ENCODE measurements at places on chromosomes 11 and 22. TPM values are rescaled to one million over a fixed set of nuclear protein-coding genes. Genes with fewer than 3 reads are reported as not detected.

Gene ALDH3B1
- 11.7 TPM for total RNA-seq

Gene STK33
- 9.6 TPM for total RNA-seq

Gene CD248
- total RNA-seq = 19.9 TPM

Gene OR2AG1
- not detected for total RNA-seq

Gene SERGEF
- 28.7 TPM for total RNA-seq
